ENCODE measurements at places on chromosomes 6 and 20. TPM values are rescaled to one million over a fixed set of nuclear protein-coding genes. Genes with fewer than 3 reads are reported as not detected.

CALHM5 gene
- 1.3 TPM for total RNA-seq

SERINC1 gene
- total RNA-seq: 309 TPM

CD109 gene
- 3.8 TPM for total RNA-seq

LTA gene
- total RNA-seq: not detected

BACH2 gene
- 2.9 TPM for total RNA-seq

GCNT2 gene
- 87.2 TPM for total RNA-seq

MYBL2 gene
- total RNA-seq: 2.6 TPM

RAB32 gene
- total RNA-seq: 90.7 TPM

TMEM200A gene
- total RNA-seq: 0.43 TPM

PBOV1 gene
- not detected for total RNA-seq

PPP1R3G gene
- total RNA-seq: 0.52 TPM

ASXL1 gene
- 39.3 TPM for total RNA-seq

CCM2L gene
- total RNA-seq: 19.3 TPM

MCUR1 gene
- 6.7 TPM for total RNA-seq

GINM1 gene
- total RNA-seq: 51.0 TPM

PRRT1 gene
- not detected for total RNA-seq

GSTA2 gene
- total RNA-seq: not detected

PLN gene
- total RNA-seq: not detected

FBXO9 gene
- total RNA-seq: 25.7 TPM

TMEM14B gene
- 58.1 TPM for total RNA-seq

MSH5 gene
- total RNA-seq: 2.3 TPM

CSNK2B gene
- total RNA-seq: 77.7 TPM

FAM162B gene
- 6.5 TPM for total RNA-seq

MDFI gene
- 27.0 TPM for total RNA-seq

HDAC2 gene
- 50.4 TPM for total RNA-seq

FLRT3 gene
- total RNA-seq: 0.33 TPM

POU5F1 gene
- total RNA-seq: not detected

TMEM244 gene
- total RNA-seq: not detected

PPARD gene
- total RNA-seq: 5.2 TPM

PNPLA1 gene
- total RNA-seq: not detected

SLC17A1 gene
- not detected for total RNA-seq

DUSP15 gene
- 1.3 TPM for total RNA-seq

FRK gene
- 0.11 TPM for total RNA-seq

GMPR gene
- 15.4 TPM for total RNA-seq

TAF11 gene
- 33.2 TPM for total RNA-seq

WFDC10B gene
- not detected for total RNA-seq

LY6G6F gene
- total RNA-seq: not detected

C6orf89 gene
- total RNA-seq: 26.3 TPM

MUC22 gene
- not detected for total RNA-seq

GSTA3 gene
- total RNA-seq: not detected

TCP11 gene
- not detected for total RNA-seq

STMND1 gene
- not detected for total RNA-seq

EEF1A2 gene
- 7.9 TPM for total RNA-seq
